ENCODE measurements at places on chromosomes 16 and 17.
A peak's percentile ranks its signal among the peaks of the same experiment; 100 is the strongest.

DNA sequence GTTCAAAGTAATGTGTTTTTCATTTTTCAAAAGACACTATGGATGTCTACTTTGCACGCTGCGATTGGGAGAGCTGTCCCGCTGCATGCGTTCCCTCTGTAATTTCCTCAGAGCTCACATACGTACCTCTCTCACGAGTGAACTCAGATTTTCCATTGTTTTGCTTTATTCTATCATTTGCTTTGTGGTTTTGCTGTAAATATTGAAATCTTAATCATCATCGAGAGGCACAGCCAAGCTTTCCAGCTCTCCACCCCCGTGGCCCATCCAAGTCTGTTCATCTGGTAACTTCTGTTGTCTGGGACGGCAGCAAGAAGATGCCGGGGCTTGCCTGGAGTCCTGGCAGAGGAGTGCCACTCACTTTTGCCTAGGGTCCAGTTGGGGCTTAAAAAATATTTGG lies 21.1 kb downstream of the TMC6 start:
- no peaks in the 10 kb centered on the region for H3K27me3 ChIP-seq
- peaks cover 4% of the 10 kb centered on the region for H3K4me1 ChIP-seq
- DNase-seq: no peak
- H3K4me3 ChIP-seq: no peak overlapping the region

GRCh38 chr17:45123930-45124796 lies 8.2 kb downstream of the PLCD3 start:
- peaks cover 9% of the 10 kb centered on the region for H3K4me1 ChIP-seq
- peaks cover 7% of the 10 kb centered on the region for H3K27me3 ChIP-seq
- H3K36me3 ChIP-seq: no peaks in the 10 kb centered on the region
- H3K4me3 ChIP-seq: no peak overlapping the region
- DNase-seq: peak; percentile 52

- H3K4me3 ChIP-seq: no peak overlapping the region
- peaks cover 49% of the 10 kb centered on the region for H3K36me3 ChIP-seq
- H3K4me1 ChIP-seq: peaks cover 75% of the 10 kb centered on the region
Measured at GRCh38 chr17:2083613-2084035, 28.7 kb downstream of the HIC1 start.

GRCh38 chr17:71145486-71145885 lies 975.3 kb upstream of the SOX9 start:
- no peak for DNase-seq
- H3K36me3 ChIP-seq: no peaks in the 10 kb centered on the region
- no peaks in the 10 kb centered on the region for H3K4me1 ChIP-seq
- no peaks in the 10 kb centered on the region for H3K27me3 ChIP-seq

Measured in activated CD4-positive, alpha-beta memory T cell treated with anti-CD3 and anti-CD28 coated beads, Interleukin-2, amount 10 ng/mL, durations not matched to agents 7 days and 5 days (primary cell).